ENCODE measurements at places on chromosomes 1 and 21.

- ATAC-seq, result no peak
Observed at GRCh38 chr1:223245983-223246382, 102.9 kb upstream of the TLR5 start.

DNA sequence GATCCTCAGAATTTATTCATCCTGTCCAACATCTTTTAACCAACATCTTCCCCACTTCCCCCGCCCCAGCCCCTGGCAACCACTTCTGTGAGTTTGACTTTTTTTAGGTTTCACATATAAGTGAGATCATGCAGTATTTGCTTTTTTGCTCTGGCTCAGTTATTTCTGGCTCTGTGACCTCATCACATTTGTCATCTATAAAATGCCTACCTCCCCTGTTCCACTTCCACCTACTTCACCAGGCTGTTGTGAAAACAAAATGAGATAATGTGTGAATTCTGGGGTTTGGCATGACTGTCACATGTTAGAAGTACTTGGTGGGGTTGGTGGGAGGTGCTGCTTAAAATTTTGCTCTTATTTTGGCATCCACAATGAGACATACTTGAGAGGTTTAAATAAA, 18.4 kb downstream of the HHAT start:
- no peak for ATAC-seq

DNA sequence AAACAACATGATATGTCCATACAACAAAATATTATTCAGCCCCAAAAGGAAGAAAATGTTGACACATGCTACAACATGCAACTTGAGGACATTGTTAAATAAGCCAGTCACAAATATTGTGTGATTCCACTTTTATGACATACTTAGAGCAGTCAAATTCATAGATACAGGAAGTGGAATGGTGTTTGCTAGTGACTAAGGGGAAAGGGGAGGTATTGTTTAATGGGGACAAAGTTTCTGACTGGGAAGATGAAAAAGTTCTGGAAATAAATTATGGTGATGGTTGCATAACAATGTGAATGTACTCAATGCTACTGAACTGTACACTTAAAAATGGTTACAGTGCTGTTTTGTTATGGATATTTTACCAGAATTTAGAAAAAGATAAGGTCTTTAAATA, 77.7 kb downstream of the RHOU start:
- ATAC-seq, result no peak

- no peak for ATAC-seq
Observed at GRCh38 chr1:70764747-70765146, 282.9 kb downstream of the PTGER3 start.

DNA sequence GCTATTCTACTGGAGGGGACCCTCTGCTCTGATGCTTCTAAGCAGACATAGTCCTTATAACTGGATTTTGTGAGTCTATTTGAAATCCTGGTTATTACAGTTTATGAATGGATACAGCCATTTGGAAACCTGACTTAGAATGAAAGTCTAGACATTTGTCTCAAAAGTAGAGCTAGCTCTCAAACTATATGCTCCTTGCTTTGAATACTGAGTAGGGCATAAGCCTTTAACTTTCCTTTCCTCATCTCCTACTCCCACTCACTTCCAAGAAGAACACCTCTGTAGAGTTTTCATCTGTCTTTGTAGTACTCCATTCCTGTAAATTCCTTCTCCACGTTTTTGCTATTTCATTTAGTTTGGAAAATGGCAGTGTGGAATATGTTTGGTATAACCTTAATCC, 9.0 kb upstream of the ARID1A start:
- no peak for ATAC-seq

DNA sequence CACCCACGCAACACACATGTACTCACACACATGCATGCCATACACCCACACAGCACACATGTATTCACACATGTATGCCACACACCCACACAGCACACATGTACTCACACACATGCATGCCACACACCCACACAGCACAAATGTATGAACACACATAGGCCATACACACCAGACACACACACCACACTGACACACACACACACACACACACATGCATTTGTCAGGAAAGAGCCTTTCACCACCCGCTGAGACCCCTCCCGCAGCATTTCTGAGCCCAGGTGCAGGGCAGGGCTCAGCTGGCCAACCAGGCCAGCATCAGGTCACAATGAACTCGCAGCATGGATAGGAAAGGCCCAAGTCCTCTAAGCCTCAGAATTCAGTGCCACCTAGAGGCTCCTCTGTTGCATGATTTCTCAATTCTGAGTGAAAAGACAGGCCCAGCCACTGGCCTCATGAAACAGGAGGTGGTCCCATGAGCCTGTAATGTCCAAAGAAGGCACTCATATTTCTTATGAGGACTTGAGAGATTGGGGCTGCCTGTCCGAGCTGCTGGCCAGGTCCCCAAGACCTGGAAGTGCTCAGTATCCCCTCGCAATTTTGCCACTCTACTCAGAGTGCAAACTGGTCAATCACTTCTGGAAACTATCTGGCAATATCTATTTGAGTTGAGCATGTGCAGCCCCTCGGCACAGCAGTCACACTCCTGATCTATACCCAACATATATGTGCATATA, 57.3 kb downstream of the PSMG1 start:
- ATAC-seq, result peak; percentile 89

DNA sequence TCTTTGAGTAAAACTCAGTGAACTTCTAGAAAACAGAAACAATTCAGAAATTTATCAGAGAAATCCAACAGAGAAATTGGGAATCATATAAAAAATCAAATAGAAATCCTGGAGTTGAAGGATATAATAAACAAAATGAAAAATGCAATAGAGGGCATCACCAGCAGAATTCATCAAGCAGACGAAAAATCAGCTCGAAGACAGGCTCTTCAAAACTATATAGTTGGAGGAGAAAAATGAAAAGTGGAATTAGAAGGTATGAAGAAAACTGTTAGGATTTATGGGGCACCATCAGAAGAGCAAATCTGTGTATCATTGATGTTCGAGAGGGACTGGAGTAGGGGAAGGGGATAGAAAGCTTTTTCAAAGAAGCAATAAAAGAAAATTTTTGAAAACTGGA, 121.5 kb upstream of the GPR52 start:
- ATAC-seq, result no peak

All from gastroesophageal sphincter (tissue), 4 donors.